ENCODE measurements at places on chromosomes 1 and 21.

- DNase-seq, result peak; percentile 59
These were observed at the start of gene ADAMTS4 for GRCh38 chr1:161198897-161199431. Gene ADAMTS4, minus strand, starts transcription at chr1:161199054. Its CDS starts 427 bp downstream, at chr1:161198627.

DNA sequence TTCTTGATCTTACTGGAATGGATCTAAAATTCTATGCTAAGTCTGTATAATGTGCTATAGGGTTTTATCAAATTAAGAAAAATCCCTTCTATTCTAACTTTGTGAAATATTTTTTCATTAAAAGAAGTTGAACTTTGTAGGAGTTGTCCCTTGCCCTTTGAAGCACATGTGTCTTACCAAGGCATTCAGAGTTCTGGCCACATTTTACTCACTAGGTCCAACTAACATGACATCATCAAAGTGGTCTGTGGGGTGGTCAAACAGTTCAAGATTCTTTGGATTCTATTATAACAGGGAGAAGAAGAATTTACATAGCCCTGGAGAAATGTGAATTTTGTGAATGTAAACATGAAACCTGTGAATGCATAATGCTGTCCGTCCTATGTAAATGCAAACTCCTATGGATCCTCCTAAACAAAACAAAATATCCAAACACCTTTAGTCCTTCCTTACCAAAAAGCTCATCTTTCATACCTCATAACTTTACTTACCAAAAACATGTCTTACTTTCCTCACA, 88.7 kb downstream of the EBNA1BP2 start:
- DNase-seq, result no peak

DNA sequence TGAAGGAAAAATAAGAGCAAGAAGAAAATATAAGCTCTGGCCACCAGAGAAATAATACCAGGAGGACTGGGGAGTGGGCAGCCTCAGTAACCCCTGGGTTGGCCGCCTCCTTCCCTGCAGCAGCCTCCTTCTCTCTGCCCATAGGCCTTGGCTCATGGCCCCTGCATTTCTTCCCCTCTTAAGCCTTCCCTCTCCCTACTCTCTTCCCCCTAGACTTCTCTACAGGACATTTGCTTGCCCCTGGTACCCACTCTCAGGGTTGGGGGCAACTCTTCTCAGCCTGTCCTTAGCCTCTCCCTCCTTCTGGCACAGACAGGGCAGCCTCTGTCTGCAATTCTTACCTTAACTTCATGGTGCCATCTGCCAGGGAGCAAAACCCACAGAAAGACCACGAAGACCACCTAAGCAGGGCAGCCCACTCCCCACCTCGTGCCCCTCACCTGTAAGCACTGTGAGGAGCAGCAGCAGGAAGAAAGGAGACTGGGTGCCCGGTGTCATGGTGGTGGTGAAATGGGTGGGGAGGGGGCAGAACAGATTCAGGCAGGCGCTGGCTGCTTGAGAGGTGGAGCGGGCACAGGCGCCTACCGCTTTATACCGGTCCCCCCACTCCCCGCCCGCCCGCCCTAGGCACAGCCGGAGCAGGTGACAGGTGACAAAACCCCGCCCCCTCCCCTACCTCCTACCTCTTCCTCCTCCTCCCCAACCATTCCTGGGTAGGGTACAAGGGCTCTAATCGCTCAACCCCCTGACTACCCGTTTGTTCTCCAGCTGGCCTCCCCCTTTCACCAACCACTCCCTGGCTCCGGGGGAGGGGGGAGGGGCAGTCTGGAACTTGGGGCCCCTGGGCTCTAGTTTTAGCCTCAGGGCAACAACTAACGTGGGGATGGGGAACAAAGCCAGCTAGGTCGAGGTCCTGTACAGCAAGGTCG, 15.1 kb downstream of the THBS3 start:
- peak; percentile 93 for DNase-seq

- no peak for DNase-seq
These were observed 135.6 kb upstream of the SYT6 start for GRCh38 chr1:114289306-114289705.

DNA sequence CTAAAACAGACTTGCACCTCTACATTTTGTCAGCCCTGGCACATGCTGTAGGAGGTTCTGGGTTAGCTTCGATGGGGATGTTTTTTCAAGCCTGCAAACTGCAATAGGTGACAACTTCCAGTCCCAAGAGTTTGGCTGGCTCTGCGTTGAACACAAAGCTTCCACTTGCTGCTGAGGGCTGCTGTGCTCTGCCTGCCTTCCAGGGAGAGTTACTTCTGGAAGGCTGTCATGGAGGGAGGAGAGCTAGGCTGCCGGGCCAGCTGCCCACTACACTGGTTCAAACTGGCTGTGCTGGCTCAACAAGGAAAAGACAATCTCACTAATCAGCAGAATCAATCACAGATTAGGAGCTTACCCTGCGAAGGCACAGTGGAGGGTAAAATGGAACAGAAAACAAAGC, 46.7 kb upstream of the PPP2R5A start:
- DNase-seq, result no peak

- no peak for DNase-seq
These were observed 5.0 kb downstream of the GJB3 start for GRCh38 chr1:34785875-34786470.

DNA sequence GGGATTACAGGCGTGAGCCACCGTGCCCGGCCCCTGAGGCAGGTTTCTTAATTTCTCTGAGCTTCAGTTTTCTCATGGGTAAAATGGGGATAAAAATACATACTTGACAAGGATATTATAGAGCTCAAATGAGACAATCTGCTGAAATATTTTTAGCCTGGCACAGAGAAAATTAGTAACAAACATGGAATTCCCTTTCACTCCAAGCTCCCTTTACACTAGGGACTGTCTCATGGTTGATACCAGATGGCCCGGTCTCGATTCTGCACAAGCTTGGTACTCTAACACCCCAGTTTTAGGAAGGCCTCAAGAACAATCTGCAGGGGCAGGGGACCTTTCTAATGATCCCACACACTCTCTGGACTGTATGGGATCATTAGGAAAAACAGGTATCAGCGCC, 671.7 kb downstream of the SMYD3 start:
- no peak for DNase-seq

GRCh38 chr21:34942911-34943310, 106.2 kb downstream of the RUNX1 start:
- no peak for DNase-seq

DNA sequence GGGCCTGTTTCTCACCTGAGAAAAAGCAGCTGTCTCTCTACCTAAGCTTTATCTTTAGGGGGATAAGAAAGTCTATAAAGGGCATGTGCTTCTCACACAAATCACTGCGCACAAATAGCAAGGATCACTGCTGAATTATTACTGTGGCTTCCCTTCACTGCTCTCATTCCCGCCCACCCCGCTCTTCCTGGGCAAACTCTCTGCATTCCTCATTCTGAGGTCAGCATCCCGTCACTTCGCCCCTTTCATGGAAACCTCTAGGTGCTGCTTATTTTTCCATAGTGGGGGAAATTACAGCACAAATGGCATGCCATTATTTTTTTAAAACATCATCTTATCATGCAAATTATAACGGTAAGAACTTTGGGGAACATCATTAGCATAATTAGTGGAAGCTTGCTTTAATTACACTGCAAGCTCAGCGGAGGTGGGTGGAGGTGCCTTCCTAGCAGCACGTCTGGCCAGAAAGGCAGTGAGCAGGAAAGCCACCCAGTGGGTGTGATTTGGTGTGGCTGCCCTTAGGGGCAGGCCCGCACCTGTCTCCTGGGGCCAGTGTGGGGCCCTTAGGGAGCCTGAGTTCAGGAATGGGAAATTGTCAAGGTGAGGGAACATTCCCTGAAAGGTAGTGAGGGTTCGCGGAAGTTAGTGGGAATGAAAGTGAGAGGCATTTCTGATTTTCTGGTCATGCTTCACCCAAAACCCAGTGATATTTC, 105.9 kb downstream of the LAMC2 start:
- DNase-seq, result no peak

DNA sequence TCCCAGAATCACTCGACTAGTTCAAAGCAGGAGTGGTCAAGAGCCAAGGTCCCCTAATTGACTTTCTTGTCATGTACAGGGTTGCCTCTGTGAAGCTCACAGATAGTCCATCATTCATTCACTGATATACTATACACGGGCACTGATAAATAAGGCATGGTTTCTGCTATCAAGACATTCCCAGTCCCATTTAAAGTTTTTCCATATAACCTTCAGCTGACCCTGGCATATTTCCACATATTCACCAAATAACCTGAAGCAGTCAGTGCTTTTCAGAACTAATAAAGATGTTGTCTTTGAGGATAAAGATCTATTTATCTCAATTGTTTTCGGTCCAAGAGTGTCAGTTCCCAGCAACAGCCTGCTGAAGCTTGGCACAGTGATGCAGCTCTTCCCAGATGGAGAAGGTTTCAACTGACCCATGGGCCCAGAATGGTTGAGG, 173.4 kb downstream of the ZZZ3 start:
- DNase-seq, result no peak

DNA sequence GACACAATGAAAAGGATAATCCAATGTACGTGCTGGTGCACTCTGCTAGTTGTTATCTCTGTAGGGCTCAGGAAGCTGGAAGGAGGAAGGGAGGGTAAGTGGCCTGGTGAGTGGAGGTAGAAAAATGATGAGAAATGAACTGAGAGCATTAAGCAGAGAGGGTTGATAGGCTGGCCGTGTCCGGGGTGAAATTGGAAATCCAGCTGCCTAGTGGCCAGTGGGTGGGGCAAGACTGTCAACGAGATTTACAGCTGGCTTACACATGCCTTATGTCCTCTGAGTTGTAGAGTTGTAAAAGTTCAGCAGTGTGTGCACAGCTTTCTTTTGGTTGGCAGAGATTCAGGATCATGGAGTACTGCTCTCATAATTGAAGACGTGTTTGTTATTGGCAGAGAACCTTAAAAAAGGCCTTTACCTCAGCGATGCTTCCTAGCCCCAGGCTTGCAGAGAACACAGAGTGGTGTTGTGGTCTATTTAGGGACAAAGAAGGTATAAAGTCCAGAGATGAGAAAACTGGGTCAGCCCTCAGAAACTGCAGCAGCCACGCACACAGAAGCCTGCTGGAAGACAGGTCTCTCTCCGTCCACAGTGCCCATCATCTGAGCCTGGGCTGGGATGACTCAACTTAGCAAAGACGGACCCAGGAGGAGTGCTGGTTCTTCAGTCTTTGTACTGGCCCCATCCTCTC, 132.4 kb downstream of the EDEM3 start:
- DNase-seq, result no peak

DNA sequence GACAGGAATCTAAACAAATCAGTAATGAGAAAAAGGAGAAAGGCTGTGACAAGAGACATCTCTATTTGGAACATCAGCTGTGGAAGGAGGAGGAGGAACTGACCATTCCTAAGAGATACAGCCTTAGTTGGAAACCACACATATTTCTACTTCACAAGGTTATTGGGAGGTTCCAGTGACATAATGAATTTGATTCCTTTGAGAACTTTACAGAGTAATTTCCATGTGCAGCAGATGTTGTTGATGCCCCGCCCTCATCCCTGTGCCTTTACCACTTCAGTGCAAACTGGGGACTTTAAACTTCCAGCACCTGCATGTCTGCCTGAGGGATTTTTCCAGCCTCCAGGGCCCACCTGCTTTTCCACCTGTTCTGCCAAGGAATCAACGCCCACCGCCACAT, 9.3 kb upstream of the ST6GALNAC5 start:
- peak; percentile 62 for DNase-seq

- DNase-seq, result peak; percentile 26
These were observed 18.5 kb upstream of the SAMD11 start for GRCh38 chr1:905071-905749.

DNA sequence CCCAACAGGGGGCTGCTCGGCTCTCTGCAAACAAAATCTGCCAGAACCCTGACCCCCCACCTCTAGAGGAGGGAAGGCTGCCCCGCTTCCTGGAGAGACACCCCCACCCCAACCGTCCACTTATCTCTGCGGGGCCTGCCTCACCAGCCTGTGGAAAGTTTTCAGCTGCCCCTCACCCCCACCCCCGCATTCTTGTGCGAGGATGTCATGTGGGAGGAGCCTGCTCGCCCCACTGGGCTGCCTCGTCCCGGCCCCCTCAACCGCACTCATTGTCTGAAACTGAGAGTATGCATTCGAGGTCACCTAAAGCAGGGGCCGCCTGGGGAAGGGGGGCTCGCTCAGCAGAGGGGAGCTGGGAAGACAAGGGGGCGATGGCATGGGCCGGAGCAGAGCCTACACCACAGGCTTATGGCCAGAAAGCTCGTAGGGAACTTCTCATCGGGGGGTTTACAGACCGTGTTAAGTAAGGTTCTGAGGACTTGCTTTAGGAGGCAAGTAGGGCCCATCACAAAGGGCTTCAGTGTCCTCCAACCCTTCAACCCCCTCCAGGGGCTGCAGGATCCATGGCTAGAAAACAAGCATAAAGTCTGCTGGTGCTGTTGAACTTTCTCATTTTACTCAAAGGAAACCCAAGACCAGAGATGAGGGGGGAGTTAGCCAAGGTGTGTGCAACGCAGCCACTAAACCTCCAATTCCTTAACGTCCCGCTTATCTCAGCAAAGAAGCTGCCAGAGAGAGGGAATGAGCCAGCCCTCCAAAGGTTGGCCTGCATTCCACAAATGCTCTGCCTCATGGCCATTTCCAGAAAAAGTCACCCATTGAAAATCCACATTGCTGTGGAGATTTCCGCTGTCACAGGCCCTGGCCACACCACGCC, 9.4 kb downstream of the EPHA2 start:
- no peak for DNase-seq

- no peak for DNase-seq
These were observed 739 bp upstream of the NUP133 start for GRCh38 chr1:229508823-229509337.

DNA sequence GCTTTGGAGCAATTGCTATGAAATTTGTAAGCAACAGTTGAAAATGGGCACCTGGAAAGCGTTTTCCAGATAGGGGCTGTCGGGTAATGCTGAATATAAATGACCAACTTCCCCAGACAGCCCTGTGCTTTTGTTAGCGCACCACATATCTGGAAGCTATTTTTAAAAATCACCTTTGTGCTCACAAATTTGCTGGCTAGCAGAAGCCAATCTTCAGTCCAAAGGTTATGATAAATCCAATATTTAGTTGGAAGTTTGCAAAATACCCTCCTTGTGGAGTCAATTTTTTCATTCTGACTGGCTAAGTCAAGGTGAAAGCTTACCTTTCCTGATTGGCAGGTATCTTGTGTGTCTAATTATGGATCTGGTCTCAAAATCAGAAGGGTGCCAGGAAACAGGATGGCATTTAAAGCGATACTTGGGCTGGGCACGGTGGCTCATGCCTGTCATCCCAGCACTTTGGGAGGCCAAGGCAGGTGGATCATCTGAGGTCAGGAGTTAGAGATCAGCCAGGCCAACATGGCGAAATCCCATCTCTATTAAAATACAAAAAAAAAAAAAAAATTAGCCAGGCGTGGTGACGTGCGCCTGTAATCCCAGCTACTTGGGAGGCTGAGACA, 124.1 kb upstream of the AJAP1 start:
- no peak for DNase-seq
